ENCODE measurements at places on chromosomes 1 and 21.

DNA sequence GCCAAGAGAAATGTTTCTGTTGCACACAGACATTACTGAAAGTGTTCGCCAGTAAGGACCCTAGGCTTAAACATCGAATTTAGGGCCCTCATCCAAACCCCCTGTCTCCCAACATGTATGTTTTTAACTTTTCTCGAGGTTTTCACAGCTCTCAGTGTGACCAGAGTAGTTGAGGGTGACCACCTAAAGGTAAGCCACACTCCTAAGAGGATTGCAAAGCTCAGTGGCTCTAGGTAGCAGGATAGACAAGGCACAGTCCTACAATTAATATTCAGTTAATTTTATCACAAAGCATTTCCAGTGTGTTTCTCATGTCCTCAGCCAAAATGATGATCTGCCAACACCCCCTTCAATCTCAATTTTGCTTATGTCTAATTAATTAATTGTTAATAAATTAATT, 695 bp upstream of the ALG14 start:
- DNase-seq, result no peak

DNA sequence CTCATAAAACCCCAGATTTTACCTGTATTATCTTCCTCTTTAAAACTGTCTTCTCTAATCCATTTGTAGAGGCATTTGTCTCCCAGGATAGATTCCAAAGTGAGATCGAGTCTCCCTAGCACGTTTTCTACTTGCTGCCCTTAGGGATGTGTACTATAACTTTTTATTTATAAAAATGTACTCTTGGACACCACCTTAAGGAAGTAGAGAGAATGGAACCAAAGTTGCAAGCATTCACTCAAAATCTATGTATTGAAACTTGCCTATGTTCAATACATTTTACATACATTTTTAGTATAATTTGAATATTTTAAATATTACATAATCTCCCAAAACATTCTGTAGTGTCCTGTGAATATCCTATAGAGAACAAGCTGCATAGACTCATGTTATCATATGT, 842 bp upstream of the SPRR2A start:
- DNase-seq, result no peak

DNA sequence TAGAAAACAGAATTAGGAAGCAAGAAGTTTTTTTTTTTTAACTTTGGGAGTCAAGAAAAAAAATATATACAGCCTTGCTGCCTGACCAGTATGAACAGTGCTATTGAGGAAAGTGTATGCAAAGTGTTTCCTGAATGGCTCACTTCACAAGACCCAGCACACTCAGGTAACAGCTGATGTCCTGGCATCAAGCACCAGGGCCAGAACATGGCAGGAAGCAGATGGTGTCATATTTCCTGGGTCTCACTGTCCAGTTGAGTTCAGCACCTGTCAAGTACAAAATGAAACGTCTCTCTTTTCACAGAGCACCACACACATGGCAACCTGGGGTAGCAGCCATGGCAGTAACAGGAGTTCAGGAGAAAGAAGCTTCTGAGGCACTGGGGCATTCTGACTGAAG, 372.3 kb downstream of the TTLL7 start:
- no peak for DNase-seq

DNA sequence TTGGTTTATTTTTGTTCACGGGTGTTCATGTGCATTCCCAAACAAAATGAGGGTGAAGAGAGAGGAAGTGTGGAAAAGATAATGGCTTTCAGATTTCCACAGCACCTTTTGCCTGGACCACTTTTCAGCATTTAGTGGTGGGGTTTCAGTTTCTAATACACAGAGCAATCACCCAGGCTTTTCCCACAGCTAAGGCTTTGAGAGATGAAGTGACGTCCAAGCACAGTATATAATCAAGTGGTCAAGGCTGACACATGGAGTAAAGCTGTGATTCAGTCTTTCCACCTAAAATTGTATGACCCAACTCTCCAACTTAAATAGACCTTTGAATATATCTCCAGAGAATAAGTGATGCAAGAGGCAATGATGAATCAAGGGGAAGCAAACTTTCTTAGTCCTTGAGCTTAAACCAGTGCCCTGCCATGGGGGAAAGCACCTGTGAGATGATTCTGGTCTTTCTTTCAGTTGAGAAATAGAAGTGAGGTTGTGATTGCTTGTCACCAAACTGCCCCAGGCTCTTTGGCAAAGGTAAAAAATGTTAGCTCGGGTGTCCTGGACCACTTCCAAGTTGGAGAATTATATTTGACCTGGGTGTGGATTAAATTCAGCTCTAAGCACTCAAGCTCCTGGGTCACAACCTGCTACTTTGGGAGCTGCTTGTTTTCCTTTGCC, 2.4 kb upstream of the PIK3R3 start:
- peak; percentile 60 for DNase-seq

DNA sequence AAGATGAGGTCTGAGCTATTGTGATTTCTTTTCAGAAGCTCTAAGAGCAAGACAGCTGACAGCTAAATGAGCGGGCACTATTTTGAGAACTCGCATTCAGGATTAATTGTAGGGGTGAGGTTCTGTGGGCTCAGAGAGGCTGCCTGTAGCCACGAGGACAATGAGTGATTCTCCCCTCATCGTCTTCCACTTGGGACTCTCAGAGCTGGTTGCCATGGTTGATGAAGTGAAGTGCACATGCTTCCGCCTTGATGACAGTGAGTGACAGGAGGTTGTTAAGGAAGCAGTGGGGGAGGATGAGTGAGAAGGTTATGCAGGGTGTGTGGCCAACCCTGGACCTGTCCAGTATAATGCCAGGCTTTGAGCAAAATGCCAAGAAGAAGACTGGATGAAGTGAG, 341.7 kb downstream of the PCP4 start:
- no peak for DNase-seq
